ENCODE measurements at places on chromosomes 5 and 9.
A peak's percentile ranks its signal among the peaks of the same experiment; 100 is the strongest.

- DNase-seq: no peak
Observed at GRCh38 chr5:91787718-91788117, 404.6 kb upstream of the ARRDC3 start.

GRCh38 chr5:129243039-129243438 is 148.5 kb downstream of the ISOC1 start:
- no peak for DNase-seq

DNA sequence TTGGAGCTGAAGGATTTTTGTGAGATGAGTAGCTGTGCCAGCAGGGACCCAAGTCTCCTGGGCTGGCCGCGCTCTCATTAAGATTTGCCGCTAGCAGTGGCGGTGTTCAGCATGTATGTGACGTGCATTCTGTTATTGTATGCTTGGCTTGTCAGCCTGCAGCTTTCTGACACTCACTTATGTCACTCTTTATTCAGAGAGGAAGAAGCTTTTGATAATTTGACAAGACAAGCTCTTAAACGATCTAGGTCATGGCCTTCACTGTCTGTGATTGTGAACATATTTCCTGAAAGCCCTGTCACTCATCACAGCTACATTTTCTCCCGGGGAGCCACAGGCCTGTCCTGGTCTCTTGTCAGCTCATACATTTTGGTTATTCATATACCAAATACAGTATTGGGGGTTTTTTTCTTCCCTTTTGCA is 98.2 kb upstream of the GRHPR start:
- DNase-seq: peak; percentile 72

GRCh38 chr5:125813221-125813974 is 609.8 kb upstream of the GRAMD2B start:
- DNase-seq: no peak

DNA sequence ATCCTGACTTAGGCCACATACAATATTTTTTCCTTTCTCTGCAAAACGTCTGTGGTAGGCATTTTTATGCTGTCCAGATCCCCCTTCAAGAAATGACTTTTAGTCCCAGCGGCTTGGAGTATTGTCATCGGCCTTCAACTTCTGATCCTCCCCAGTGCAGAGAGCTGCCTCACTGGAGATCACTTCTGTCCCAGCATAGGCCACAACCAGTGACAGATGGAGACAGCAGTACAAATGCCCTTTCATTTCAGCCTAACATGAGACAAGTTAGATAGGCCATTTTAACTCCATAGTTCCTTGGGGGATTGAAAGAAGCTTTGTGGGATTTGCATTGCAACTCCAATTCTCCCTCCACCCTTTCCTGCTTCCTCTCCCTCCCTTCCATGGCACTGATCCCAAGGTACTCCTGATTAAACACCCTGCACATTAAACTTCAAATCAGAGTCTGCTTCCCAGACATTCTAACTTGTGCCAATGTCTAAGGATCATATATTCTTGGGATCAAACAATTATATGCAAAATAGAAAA is 3.2 kb upstream of the MAMDC2 start:
- DNase-seq: no peak

- DNase-seq: no peak
Observed at GRCh38 chr5:111743988-111744387, 13.0 kb downstream of the NREP start.

DNA sequence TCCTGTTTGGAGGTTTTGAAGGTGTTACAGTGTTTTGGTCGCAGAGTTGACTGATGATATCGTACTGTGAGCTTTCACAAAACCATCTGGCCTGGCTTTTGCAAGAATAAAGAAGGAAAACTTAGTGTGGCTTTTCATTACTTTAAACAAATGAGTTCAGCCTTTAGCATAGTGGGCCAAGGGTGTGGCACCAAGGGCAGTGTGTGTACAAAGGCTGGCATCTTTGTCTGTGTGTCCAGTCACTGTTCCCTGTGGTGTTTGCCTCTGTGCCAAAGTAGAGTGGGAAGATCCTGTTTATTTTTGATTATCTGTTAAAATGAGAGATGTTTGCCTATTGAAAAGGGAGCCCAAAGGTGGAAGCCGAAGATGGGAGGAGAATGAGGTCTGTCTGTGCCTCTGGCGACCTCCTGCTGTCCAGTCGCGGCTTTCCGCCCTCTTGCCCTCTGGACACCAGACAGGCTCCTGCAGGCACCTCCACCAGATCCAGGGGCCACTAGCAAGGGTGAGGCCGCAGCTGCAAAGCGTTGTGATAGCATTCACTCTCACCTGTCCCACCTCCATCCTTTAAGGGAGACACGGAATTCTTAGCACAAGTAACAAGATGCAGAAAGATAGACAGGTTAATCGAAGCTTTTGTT is 113.7 kb downstream of the TRIO start:
- no peak for DNase-seq

DNA sequence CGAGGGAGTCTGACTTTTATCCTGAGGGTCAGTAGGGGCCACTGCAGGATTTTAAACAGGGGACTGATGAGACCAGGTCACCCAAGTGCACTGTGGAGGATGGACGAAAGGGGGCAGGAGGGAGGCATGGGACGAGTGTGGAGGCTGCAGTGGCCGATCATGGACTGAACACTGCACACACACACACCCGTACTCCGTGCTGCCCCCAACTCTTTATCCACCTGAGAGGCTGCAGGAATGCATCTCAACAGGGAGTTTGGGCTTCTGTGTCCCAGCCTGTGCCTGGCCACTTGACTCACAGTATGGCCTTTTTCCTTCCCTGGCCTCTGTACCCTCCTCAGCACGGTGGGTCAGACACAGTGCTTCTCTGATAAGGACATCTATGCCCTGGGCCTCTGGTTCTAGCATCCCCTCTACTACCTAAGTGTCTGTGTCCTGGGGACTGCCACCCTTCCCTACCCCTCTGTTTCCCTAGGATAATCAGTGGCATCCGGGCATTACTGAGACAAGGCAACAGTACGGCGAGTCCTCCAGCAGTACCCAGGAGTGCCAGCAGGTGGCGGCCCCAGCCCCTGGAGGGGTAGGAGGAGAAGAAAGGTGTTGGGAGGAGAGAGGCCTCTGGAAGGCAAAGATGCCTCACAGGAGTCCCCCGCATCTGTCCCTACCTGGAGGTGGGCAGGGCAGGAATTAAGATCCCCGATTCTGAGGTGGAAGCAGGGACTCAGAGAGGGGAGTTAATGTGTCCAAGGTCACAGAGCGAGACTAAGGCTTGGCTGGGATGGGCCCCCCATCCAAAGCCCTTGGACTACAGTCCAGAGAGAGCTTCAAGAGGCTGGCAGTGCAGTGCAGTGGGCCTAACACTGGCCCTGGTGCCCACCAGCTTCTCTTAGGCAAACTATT is 5.1 kb upstream of the CDX1 start:
- peak; percentile 72 for DNase-seq

GRCh38 chr5:55492449-55492848 is 42.3 kb downstream of the PLPP1 start:
- DNase-seq: no peak

DNA sequence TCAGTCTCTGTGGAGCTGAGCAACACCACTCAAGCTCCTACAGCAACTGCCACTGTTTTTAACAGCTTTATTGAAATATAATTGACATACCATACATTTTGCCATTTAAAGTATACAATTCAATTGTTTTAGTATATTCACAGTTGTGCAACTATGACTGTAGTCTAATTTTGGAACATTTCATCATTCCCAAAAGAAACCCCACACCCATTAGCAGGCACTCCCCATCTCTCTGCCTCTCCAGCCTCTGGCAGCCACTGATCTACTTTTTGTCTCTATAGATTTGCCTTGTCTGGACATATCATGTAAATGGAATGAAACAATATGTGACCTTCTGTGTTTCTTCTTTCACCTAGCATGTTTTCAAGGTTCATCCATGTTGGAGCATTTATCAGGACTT is 43.5 kb downstream of the RUSC2 start:
- DNase-seq: no peak

DNA sequence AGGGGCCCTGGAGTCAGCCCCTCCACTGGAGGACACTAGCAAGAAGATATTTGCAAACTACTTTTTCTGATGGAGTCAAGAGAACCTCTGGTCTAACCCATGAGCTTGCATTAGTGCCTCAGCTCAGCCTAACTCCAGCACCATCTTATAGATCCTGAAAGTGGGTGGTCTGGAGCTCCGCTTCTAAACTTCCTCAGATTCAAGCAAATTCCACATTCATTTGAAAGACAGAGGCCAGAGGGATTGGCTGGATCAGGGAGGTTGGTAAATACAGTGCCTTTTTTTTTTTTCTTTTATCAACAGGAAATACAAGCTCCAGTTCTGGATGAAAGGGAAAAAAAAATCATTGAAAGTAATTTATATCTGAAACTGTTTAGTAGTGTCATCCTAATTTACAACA is 99.9 kb downstream of the ENC1 start:
- DNase-seq: peak; percentile 27

GRCh38 chr9:123401879-123402513 is 46.0 kb downstream of the CRB2 start:
- peak; percentile 63 for DNase-seq

DNA sequence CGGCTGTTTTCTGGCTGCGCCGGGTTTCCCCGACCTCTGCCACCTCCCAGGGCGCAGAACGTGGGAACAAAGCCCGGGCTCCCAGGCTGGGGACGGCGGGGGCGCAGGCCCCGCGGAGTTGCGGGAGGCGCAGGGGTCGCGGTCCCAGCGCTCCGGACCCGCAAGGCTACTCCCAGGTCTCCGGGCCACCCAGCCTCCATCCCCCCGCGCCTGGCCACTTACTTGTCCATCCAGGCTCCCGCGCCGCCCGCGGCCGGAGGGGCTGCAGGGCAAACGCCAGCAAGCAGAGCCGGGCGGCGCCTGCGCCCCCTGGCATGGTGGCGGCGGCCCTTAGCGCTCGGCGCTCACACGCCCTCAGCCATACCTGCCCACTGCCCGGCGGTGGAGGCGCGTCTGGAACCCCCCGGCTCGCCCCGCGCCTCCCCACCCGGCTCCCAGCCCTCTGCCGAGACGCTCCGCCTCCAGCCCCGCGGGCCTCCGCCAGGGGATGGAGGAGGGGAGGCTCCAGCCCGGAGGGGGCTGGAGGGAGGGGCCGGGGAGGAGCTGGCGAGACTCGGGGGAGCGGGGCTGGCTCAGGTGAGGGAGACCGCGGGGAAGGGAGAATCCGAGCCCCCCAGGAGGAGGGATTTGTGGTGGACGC is at the start of gene ADAM19:
Gene ADAM19 (minus strand): TSS at position 395 of the 640 bp plus-strand sequence. CDS start 79 bp downstream, at position 316.
- peak; percentile 74 for DNase-seq

- no peak for DNase-seq
Observed at GRCh38 chr5:107500840-107501239, 169.9 kb downstream of the EFNA5 start.

DNA sequence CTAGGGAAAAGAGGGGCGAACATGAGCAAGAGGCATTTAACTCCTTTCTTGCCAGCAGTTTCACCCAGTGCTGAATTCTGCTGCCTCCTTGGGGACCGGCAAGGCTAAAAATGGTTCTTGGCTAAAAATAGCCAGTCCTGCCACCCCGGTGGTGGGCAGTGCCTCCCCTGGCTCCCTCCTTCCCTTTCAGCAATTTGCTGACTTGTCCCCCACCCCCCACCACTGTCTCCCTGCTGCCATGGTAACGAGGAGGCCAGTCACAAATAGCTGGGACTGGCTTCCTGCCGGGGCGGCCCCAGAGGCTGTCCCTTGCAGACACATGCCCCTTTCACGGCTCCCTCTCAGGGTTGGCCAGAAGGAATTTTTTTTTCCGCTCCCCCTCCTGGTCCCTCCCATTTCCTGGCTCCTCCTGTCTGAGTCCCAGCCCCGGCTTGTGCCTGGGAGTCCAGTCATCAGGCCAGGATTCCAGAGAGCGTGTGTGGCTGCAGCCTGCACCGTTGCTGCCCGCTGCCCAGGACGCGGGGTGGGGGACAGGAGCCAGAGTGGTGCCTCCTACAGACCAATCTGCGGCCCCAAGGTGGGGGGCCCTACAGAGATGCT is 130.3 kb downstream of the RGS3 start:
- DNase-seq: peak; percentile 100

DNA sequence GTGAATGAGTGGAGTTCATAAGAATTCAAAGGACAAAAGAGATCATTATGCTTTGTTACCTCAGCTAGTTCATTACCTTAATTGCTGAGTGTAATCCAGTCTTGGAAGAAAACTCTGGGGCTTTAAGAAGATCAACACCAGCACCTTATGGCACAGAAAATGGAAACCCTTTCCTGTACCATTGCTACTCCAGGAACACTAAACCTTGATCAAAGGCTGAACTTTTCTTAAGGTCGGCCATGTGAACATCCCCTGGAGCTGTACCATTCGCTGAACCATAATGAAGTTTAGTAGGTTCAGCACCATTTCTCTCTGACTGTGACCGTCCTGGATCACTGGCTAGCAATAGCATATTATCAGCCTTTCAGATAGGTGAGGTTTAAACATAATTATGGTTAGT is 97.4 kb downstream of the PBX3 start:
- no peak for DNase-seq

Data from lung (tissue), 17 donors.